ENCODE measurements at places on chromosomes 7 and 10. TPM values are rescaled to one million over a fixed set of nuclear protein-coding genes. Genes with fewer than 3 reads are reported as not detected.

Gene RARRES2
- 123 TPM for total RNA-seq

Gene TSPAN12
- total RNA-seq, result 7.5 TPM

Gene GPR15LG
- total RNA-seq, result not detected

Gene BMPER
- total RNA-seq, result 7.1 TPM

Gene ZPBP
- total RNA-seq, result not detected

Gene SPDYE6
- not detected for total RNA-seq

Gene SEMA3E
- 1.9 TPM for total RNA-seq

Gene AKR1D1
- not detected for total RNA-seq

Gene PRPS1L1
- not detected for total RNA-seq

Gene KIAA1217
- 11.8 TPM for total RNA-seq

Gene VSTM4
- total RNA-seq, result 14.9 TPM
